PC-3 (cell line): ENCODE measurements at places on chromosomes 16 and 17. TPM values are rescaled to one million over a fixed set of nuclear protein-coding genes. Genes with fewer than 3 reads are reported as not detected.

The CHST5 gene
- total RNA-seq, result 0.29 TPM in 1 of 2 replicates, not detected in the other

- H3K36me3 ChIP-seq, result no peaks in the 10 kb centered on the region
- no peaks in the 10 kb centered on the region for H3K4me1 ChIP-seq
- H3K27ac ChIP-seq, result no peak overlapping the region
- H3K27me3 ChIP-seq, result no peaks in the 10 kb centered on the region
- no peak overlapping the region for H3K4me3 ChIP-seq
Measured at GRCh38 chr16:19583665-19584300, 28.3 kb downstream of the VPS35L start.

DNA sequence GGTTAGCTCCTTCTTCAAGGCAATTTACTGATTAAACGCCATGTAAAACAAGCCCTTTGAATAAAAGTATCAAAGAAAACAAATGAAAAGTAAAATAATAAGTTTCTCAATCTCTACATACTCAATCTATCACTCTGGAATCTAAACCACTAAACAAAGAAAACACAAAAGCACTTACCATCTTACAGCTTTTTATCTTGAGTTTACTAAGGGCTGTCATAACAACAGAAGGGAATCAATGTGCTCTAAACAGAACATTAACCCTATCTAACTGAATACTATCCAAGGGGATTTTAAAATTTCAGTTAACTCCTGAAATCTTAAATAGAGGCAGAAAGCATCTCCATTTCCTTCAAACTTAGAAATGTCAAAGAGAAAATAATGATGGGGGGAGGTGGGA is 3.4 kb downstream of the SKA2 start:
- H3K4me3 ChIP-seq, result peak overlapping the region; percentile 79
- no peaks in the 10 kb centered on the region for H3K27me3 ChIP-seq
- no peak for DNase-seq
- H3K36me3 ChIP-seq, result 0 out of 2 replicates have a peak, but pooled peaks cover 3% of the 10 kb centered on the region
- H3K27ac ChIP-seq, result no peak overlapping the region

The LGALS9B gene
- not detected in 2 replicates for total RNA-seq

The SOX9 gene
- total RNA-seq, result 119 and 151 TPM in 2 replicates

GRCh38 chr17:76585033-76585648 is 519 bp downstream of the ST6GALNAC2 start:
- peak overlapping the region; percentile 80 for H3K4me3 ChIP-seq
- no peaks in the 10 kb centered on the region for H3K36me3 ChIP-seq
- no peaks in the 10 kb centered on the region for H3K27me3 ChIP-seq
- H3K27ac ChIP-seq, result no peak overlapping the region
- DNase-seq, result no peak

- no peak for DNase-seq
- H3K4me3 ChIP-seq, result peak overlapping the region; percentile 68
- H3K27ac ChIP-seq, result no peak overlapping the region
- H3K36me3 ChIP-seq, result no peaks in the 10 kb centered on the region
Measured at GRCh38 chr17:49994085-49995054, 654 bp downstream of the DLX3 start.

- H3K27me3 ChIP-seq, result no peaks in the 10 kb centered on the region
- no peak for DNase-seq
- H3K4me1 ChIP-seq, result no peaks in the 10 kb centered on the region
- no peak overlapping the region for H3K4me3 ChIP-seq
- no peak overlapping the region for H3K27ac ChIP-seq
Measured at GRCh38 chr17:42886283-42887176, 14.1 kb upstream of the G6PC1 start.
